ENCODE measurements at places on chromosomes 1 and 21. TPM values are rescaled to one million over a fixed set of nuclear protein-coding genes. Genes with fewer than 3 reads are reported as not detected.

LRRIQ3 gene
- total RNA-seq = 1.4 TPM

HTR6 gene
- total RNA-seq = not detected

GCLM gene
- total RNA-seq = 52.5 TPM

HCN3 gene
- 1.1 TPM for total RNA-seq

TNFRSF4 gene
- total RNA-seq = 1.6 TPM

FCMR gene
- 1.7 TPM for total RNA-seq

CNIH3 gene
- total RNA-seq = 2.0 TPM

MIXL1 gene
- not detected for total RNA-seq

NFASC gene
- total RNA-seq = 2.8 TPM

MYBPH gene
- not detected for total RNA-seq

BEND5 gene
- 2.4 TPM for total RNA-seq

MSTO1 gene
- total RNA-seq = 14.5 TPM

FALEC gene
- total RNA-seq = not detected

ADAMTS4 gene
- total RNA-seq = 79.3 TPM

CLCA4 gene
- not detected for total RNA-seq

AMY1B gene
- not detected for total RNA-seq

OR2T33 gene
- total RNA-seq = not detected

HPCAL4 gene
- total RNA-seq = not detected

A3GALT2 gene
- total RNA-seq = not detected

ATP1A4 gene
- total RNA-seq = not detected

TAF12 gene
- total RNA-seq = 24.3 TPM

C1QA gene
- total RNA-seq = 794 TPM

PYGO2 gene
- total RNA-seq = 14.5 TPM

OR2G2 gene
- total RNA-seq = not detected

CORT gene
- total RNA-seq = not detected

F13B gene
- not detected for total RNA-seq

APH1A gene
- total RNA-seq = 71.6 TPM

LRRC3 gene
- 4.2 TPM for total RNA-seq

TRIM67 gene
- 1.3 TPM for total RNA-seq

LCE2C gene
- not detected for total RNA-seq

CACNA1E gene
- total RNA-seq = 0.19 TPM

PLPP3 gene
- 218 TPM for total RNA-seq

ALDH4A1 gene
- 38.0 TPM for total RNA-seq

All from subcutaneous adipose tissue (tissue), 4 donors.